NCI-H2029 treated with DMSO at 0.1 percent for 48 hours (cell line): ENCODE measurements at places on chromosomes 6 and 20.

- DNase-seq = no peak
Observed at GRCh38 chr6:146545581-146545980, 1.9 kb downstream of the RAB32 start.

DNA sequence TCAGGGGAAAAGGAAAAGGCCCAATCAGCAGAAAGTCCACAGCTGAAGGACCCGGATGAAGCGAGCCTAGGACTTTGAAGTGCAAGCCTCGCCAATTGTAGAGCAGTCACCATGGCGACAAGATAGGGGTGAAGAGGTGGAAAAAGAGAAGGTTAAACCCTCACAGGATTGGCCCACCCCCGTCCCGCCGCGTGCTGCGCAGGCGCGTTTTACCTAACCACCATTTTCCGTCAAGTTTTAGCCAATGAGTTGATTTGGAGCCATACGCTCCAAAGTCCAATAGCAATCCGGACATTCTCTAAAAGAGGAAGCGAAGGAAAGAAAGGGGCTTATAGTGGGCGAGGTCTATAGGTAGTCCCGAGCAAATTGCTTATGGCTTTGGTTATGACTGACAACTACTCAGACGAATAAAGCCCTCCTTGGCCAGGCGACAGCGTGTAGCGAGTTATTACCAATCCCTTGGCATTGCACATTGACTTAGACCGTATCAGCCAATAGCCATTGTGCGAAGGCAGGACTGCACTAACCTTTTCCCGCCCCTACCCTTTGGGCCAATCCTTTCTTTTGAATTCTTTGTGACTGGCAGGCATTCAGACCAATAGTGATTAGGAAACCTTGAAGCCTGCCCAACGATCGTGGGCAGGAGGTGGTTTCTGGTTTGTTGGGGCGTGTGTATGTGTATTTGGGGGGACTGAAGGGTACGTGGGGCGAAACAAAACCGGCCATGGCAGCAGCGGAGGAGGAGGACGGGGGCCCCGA, at the start of gene RNF5:
TSS of gene RNF5 (plus strand) at position 618 of the 759 bp plus-strand sequence. CDS start at position 725, 107 bp downstream.
- peak; percentile 100 for DNase-seq

GRCh38 chr6:160077526-160077925, 44.1 kb upstream of the SLC22A1 start:
- no peak for DNase-seq

- DNase-seq = peak; percentile 87
Observed at GRCh38 chr6:30672445-30673253, at the start of gene DHX16. Gene DHX16 (minus strand): TSS chr6:30673006. CDS start chr6:30672841, 165 bp downstream.

GRCh38 chr6:82362144-82362543, 1.5 kb upstream of the TPBG start:
- no peak for DNase-seq

GRCh38 chr6:64683682-64684081, 1023.3 kb downstream of the EYS start:
- no peak for DNase-seq

DNA sequence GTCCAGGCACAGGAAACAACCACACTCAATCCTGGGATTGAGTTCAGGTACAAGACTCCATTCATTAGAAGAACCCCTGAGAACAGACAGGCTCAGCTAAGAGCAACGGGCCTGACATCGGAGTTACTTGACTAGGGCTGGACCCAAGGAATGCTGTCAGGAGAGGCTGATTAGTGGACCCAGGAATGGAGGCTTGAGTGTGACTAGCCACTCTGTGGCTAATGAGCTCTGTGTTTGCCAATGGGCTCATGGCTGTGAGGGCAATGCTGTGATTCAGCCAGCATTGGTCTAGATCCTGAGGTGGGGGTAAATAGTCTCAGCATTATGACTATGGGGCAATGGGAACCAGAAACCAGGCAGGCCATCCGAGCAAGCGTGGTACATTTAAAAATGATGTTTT, 71.8 kb downstream of the RIOK1 start:
- no peak for DNase-seq

DNA sequence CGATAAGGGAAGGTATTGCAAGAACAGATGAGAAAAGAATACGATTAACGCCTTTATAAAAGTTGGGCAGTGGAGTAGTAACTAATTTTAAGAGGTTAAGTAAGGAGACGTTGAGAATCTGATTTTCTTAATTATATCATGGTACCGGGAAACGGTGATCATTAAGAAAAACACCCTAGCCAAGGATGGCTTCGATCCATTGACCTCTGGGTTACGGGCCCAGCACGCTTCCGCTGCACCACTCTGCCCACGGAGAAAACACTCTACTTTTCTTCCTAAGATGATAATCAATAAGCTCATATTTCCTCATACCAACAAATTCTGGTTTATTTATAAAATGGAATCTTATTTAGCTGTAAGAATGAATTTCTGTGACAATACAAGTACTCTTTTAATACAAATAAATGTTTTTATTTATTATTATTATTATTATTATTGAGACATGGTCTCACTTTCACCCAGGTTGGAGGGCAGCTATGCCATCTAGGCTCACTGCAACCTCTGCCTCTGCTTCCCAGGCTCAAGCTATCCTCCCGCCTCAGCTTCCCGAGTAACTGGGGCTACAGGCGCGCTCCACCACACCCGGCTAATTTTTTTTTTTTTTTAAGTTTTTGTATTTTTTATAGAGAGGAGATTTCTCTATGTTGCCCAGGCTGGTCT, 8.3 kb downstream of the POM121L2 start:
- no peak for DNase-seq

DNA sequence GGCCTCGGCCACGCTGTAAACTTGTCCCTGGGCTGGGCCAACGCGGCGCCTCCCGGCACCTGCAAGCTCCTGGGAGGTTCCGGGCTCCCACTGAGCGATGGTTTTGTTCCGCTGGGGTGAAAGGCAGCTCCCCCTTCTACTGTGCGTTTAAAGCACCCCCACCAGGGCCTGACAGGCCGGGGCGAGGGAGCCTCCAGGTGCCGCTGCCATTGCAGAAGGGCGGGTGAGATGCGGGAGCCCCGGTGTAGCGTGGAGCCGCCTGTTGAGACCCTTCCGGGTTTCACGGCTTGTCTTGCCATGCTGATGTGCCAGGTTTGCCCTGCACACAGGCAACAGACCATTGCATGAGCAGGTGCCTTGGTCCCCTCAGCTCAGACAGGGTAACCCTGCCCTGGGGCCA, 2.9 kb downstream of the COL20A1 start:
- DNase-seq = no peak
